Fibroblast of pulmonary artery (primary cell): ENCODE measurements at places on chromosomes 11 and 22.

DNA sequence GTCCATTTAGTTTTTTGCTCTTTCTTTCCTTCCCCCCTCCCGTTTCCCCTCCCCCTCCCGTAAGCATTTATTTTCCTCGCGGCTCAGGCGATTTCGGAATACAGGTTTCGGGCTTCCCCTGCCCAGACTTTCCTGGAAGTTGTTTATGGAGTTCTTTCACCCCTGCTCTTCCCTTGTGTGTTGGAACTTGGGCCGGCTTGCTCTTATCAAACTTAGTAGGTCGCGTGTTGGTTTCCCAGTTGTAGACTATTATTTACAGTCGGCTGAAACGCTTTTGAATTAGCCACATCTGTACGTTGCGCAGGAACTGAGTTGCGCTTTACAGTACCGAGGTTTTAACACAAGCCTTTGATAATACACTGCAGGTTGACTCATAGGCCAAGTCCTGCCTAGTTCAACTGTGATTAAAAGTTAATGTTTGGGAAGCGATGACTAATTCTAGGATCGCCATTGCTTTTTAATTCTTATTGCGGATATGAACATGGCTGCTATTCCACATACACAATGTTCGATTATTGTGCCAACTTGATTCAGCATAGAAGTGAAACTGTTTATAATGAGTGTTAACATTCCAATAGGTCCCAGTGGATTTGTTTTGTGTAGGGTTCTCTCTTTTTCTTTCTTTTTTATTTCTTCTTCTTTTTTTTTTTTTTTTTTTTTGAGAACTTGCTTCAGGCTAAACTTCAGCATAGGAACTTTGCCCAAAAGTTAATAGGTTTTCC, 1.7 kb downstream of the YAP1 start:
- peak; percentile 88 for DNase-seq

DNA sequence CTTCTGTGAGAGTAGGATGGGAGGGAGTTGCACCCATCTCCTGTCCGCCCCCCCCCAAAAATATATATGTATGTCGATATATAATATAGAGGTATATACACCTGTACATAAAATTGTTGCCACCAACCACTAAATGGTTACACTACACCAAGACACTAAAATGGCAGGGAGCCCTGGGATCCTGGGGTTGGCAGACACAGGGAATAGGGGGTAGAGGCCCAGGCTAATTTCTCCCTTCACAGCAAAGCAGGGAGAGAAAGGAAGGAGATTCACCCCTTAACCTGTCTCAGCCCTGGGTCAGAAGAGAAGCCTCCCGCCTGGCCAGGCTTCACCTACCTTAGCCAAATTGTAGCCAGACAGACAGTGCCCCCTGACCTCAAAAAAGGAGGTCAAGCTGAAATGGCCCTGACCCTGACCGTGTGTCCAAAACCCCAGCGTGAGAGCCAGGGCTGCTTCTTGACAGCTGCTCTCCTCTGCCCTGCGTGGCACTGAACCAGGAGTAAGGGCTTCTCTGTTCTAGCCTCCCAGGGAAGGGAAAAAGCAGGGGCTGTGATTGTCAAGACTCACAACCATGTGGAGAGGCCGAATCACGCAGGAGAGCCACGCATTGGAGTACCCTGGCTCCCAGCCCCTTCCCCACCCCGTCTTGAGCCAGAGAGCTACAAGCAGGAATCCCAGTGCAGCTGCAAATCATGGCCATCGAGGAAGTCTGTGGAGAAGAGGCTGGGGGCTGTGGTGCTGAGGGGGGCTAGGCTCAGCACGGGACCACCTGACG, 40.5 kb downstream of the SGSM3 start:
- no peak for DNase-seq

GRCh38 chr22:30646518-30647160, 11.1 kb downstream of the SLC35E4 start:
- no peak for DNase-seq

- DNase-seq = peak; percentile 32
These were observed 81.0 kb downstream of the CCDC73 start for GRCh38 chr11:32713496-32713895.

GRCh38 chr11:79437278-79437980, 3.4 kb downstream of the TENM4 start:
- DNase-seq = no peak

DNA sequence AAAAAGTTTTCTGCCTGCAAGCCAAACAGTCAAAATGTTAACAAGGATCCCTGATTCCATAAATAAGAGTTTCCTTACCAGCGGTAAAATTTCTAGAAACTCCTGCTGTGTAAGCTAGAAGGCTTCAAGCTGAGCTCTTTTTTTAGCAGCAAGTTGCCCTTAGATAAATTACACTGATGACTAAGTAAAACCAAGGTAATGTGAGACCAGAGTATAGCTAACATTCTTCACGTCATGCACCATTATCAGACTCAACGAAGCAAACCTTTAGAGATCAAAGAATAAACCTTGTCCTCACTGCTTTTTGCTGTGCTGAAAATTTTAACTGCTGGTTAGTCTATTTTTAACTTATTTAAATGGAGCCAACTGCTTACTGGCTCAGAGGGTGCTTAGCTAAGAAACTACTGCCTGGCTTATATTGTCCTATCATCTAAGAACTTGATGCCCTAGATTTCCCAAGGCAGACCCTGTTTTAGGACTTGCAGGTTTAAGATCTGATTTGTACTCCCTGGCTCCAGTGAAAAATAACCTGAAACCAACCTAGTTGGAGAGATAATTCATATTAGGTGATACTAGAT, 900.7 kb downstream of the JRKL start:
- DNase-seq = no peak

DNA sequence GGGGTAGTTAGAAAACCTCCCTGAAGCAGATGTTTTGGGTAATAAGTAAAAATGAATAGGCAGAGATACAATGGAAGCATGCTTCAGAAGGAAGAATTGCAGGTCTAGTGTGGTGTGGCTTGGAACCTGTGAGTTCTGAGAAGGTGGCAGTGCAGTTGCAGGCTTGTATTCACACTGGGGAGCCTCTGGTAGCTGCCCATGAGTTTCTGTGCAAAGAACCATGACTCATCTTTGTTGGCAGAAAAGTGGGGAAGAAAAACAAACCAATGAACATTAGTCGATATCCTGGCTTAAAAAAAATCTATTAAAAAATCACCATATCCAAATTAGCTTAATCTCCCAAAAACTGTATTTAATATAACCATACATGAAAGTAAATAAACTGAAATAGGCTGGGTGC, 232.6 kb downstream of the FAT3 start:
- DNase-seq = peak; percentile 3

GRCh38 chr11:35615921-35616900, 2.0 kb upstream of the FJX1 start:
- DNase-seq = peak; percentile 79

GRCh38 chr22:39289975-39290720, 29.3 kb downstream of the RPL3 start:
- no peak for DNase-seq

- no peak for DNase-seq
These were observed 2.5 kb upstream of the POLD4 start for GRCh38 chr11:67355794-67356386.

GRCh38 chr11:70537576-70538571, 139.5 kb downstream of the CTTN start:
- no peak for DNase-seq

DNA sequence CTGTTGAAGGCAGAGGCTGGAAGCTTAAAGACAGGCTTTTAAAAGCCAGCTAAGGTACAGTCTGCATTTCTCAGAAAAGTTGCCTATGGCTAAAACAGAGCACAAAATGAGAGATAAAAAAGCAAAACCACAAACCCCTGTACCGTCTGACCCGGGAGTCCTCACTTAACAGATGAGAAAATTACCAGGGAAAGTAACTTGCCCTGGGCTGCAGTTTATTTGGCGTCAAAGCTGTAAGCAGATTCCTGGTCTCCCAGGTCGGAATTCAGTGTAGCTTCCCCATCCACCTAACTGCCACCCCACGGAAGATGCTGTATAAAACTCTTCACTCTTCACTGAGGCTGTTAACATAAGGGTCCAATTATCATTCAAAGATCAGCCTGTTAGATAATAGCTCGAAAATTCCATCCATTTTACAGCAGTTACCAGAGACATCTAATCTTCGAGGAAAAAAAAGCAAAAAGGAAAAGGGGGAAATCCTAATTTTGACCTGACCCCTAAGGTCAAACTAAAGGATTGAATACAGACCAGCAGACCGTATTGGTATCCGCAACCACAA, 1.5 kb downstream of the TCF20 start:
- DNase-seq = no peak
